ENCODE measurements at places on chromosomes 5 and 9.

DNA sequence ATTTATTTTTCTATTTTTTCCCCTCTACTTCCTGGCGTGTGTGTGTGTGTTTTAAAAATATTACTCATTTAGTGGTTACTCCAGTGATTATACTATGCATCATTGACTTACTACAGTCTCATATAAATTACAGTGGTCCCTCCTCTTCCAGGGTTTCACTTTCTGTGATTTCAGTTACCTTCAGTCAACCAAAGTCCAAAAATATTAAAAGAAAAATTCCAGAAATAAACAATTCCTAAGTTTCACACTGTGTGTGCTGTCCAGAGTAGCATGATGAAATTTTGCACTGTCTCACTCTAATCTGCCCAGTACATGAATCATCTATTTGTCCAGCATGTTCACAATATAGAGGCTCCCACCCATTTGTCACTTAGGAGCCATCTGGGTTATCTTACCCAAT, 47.4 kb upstream of the CCDC112 start:
- no peak for DNase-seq

- no peak for DNase-seq
Observed at GRCh38 chr5:39186722-39187539, 32.4 kb downstream of the FYB1 start.

- no peak for DNase-seq
Observed at GRCh38 chr5:157342822-157343402, 77.0 kb downstream of the CYFIP2 start.

GRCh38 chr5:116982035-116982434, 407.4 kb upstream of the SEMA6A start:
- no peak for DNase-seq

DNA sequence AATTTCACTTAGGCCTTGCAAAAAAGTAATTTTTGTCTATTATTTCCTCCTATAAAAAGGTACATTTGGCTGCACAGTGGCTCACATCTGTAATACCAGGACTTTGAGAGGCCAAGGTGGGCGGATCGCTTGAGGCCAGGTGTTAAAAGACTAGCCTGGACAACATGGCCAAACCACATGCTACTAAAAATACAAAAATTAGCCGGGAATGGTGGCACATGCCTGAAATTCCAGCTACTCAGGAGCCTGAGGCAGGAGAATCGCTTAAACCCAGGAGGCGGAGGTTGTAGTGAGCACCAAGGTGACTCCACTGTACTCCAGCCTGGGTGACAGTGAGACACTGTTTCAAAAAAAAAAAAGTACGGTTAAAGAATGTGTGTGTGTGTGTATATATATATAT, 15.7 kb downstream of the NUP155 start:
- no peak for DNase-seq

GRCh38 chr5:43232943-43233833, 41.2 kb downstream of the NIM1K start:
- no peak for DNase-seq

GRCh38 chr5:127429928-127430327, 87.5 kb upstream of the PRRC1 start:
- DNase-seq = no peak

- no peak for DNase-seq
Observed at GRCh38 chr5:154251529-154251928, 61.0 kb downstream of the GALNT10 start.

Data from activated naive CD4-positive, alpha-beta T cell (primary cell).